ENCODE measurements at places on chromosomes 11 and 22. TPM values are rescaled to one million over a fixed set of nuclear protein-coding genes. Genes with fewer than 3 reads are reported as not detected.

Gene CRYBB3
- total RNA-seq = not detected

Gene TCIRG1
- total RNA-seq = 141 TPM

Gene SORL1
- total RNA-seq = 67.2 TPM

Gene NXPE1
- not detected for total RNA-seq

Gene TUBA8
- 0.25 TPM for total RNA-seq

Gene MUC2
- total RNA-seq = not detected

Gene SAA4
- total RNA-seq = not detected

Gene NPAS4
- not detected for total RNA-seq

Gene KCNJ5
- not detected for total RNA-seq

Gene NCAM1
- total RNA-seq = not detected

Gene TMPRSS5
- 1.1 TPM for total RNA-seq

Gene KRTAP5-2
- not detected for total RNA-seq

- H3K4me1 ChIP-seq = peaks cover 3% of the 10 kb centered on the region
- DNase-seq = no peak
- H3K4me3 ChIP-seq = no peak overlapping the region
- H3K27ac ChIP-seq = no peak overlapping the region
Observed at GRCh38 chr11:33919645-33920044, 27.8 kb upstream of the LMO2 start.

DNA sequence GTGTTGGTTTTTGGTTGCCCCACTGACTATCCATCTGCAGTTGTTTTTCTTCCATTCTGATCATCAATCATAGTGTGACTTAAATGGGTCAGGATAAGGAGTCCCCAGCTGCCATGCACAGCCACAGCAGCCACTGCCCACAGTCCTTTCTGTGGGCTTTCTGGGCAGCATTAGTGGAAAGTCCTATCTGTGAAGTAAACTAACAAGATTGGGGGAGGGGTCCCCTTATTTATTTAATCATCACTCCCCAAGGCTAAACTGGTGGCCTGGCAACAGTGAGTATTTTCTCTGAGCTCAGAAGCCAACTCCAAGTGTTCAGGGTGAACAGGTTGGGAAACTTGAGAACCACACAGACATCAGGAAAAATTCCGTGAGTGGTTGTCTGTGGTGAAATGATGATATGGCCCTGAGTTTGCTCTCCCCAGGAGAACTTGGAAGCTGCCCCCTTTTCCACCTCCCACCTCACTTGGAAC is 145.0 kb downstream of the CCDC34 start:
- no peaks in the 10 kb centered on the region for H3K4me1 ChIP-seq
- no peak overlapping the region for H3K4me3 ChIP-seq
- no peaks in the 10 kb centered on the region for H3K36me3 ChIP-seq
- no peak overlapping the region for H3K27ac ChIP-seq

- H3K27me3 ChIP-seq = no peaks in the 10 kb centered on the region
- no peak overlapping the region for H3K4me3 ChIP-seq
- peaks cover 4% of the 10 kb centered on the region for H3K36me3 ChIP-seq
- H3K27ac ChIP-seq = no peak overlapping the region
- H3K4me1 ChIP-seq = peaks cover 21% of the 10 kb centered on the region
Observed at GRCh38 chr11:12243911-12244550, 133.3 kb upstream of the PARVA start.

GRCh38 chr22:46972256-46972655 is 209.8 kb downstream of the TBC1D22A start:
- no peak overlapping the region for H3K27ac ChIP-seq
- no peak for DNase-seq
- no peak overlapping the region for H3K4me3 ChIP-seq
- peaks cover 16% of the 10 kb centered on the region for H3K4me1 ChIP-seq
- H3K36me3 ChIP-seq = peaks cover 6% of the 10 kb centered on the region
- no peaks in the 10 kb centered on the region for H3K27me3 ChIP-seq

DNA sequence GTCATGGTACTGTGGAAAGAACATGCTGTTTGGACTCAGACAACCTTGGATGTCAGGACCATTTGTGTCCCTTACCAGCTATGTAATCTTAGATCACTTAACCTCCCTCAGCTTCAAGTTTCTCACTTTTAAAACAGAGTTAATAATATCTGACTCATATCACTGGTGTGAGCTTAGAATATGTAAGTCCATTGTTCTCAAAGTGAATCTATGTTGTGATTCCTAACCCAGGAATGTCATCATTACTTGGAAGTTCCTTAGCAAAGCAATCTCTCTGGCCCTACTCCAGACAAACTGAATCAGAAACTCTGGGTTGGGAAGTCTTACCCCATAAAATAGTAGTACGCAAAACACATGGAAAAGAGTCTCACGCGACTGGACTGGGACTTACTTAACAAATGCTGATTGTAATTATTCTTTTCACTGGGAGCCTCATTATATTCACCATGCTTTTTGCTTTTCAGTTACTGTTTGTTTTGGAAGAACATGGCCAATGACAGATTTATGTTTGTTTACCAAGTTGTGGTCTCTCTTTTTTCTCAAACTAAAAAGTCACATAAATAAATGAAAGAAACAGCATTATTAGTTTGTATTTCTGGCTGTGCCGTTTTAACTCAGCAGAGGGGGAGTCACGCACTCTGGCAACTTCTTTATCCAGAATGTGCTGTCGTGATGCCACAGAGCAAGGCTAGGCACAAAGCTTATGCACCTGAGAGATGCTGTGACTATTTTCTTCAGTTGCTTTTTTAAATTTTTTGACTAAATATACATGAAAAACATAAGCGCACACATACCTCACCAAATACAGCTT is 217.7 kb upstream of the CTSC start:
- no peak for DNase-seq
- H3K27ac ChIP-seq = no peak overlapping the region
- no peak overlapping the region for H3K4me3 ChIP-seq
- H3K27me3 ChIP-seq = no peaks in the 10 kb centered on the region

DNA sequence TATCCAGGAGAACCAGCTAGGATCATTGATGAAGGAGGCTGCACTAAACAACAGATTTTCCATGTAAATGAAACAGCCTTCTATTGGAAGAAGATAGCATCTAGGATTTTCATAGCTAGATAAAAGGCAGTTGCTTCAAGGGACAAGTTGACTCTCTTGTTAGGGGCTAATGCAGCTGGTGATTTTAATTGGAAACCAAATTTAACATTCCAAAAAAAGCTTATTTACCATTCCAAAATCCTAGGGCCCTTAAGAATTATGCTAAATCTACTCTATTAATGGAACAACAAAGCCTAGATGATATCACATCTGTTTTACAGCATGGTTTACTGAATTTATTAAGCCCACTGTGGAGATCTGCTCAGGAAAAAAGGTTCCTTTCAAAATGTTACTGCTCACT is 66.5 kb upstream of the GRK2 start:
- peak overlapping the region; percentile 2 for H3K27ac ChIP-seq
- peaks cover 12% of the 10 kb centered on the region for H3K36me3 ChIP-seq
- H3K4me1 ChIP-seq = peaks cover 3% of the 10 kb centered on the region
- no peaks in the 10 kb centered on the region for H3K27me3 ChIP-seq

- no peaks in the 10 kb centered on the region for H3K36me3 ChIP-seq
- H3K27me3 ChIP-seq = no peaks in the 10 kb centered on the region
- no peak for DNase-seq
- no peak overlapping the region for H3K4me3 ChIP-seq
- H3K4me1 ChIP-seq = peaks cover 10% of the 10 kb centered on the region
Observed at GRCh38 chr22:17047656-17048055, 37.1 kb upstream of the IL17RA start.

- H3K36me3 ChIP-seq = no peaks in the 10 kb centered on the region
- DNase-seq = no peak
- no peak overlapping the region for H3K27ac ChIP-seq
- H3K4me3 ChIP-seq = no peak overlapping the region
Observed at GRCh38 chr11:95589893-95590612, 199.5 kb downstream of the FAM76B start.

DNA sequence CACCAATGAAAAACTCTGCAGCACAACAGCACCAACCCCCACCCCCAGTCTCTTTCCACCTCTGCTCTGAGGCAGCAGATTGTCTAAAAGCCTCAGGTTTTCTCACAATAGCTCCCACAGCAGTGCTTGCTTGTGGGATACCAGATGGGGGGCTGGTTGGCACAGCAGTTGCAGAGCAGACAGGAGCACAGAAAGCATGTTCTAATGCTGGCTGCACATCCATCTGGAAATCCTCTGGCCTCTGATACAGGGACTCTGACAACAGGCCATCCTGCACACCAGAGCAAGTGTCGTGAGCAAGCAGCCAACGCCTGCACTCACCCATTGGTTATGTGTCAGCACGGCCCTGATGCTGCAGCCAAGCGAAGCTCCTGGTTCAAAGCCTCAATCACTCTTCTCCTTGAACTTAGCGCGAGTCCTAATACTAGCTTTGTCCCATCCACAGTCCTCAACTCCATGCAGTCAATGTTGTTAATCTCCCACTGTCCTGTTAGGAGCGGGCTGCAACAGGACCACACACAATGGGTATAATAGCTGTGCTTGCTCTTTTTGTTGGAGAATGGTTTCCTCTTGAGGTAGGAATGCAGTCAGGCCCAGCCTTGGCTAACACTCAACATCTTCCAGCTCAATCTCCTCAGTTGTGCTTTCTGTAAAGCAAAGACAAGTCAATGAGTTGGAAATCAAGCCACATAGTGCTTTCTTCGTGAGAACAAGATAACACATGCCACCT is 30.3 kb downstream of the VSTM5 start:
- no peaks in the 10 kb centered on the region for H3K4me1 ChIP-seq
- peaks cover 11% of the 10 kb centered on the region for H3K36me3 ChIP-seq
- H3K27me3 ChIP-seq = no peaks in the 10 kb centered on the region

DNA sequence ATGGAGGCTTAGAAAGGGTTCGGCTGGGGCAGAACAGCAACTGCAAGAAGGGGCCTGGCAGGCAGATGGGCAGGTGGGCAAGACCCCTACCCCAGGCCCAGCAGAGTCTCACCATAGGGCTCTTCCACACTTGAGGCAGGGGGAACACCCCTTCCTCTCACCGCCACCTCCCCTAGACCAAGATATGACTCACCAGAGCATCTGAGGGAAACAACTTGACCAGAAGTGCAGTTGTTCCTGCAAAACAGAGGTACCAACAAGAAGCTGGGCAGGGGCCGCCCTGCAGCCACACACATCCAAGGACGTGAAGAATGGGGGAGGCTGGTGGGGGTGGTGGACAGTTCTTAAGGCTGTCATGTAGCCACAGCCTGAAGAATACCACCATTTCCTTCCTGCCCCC is 10.9 kb downstream of the TMPRSS5 start:
- DNase-seq = no peak
- no peak overlapping the region for H3K27ac ChIP-seq
- peaks cover 3% of the 10 kb centered on the region for H3K36me3 ChIP-seq
- no peaks in the 10 kb centered on the region for H3K27me3 ChIP-seq

- no peak overlapping the region for H3K4me3 ChIP-seq
- H3K27ac ChIP-seq = no peak overlapping the region
- H3K27me3 ChIP-seq = peaks cover 3% of the 10 kb centered on the region
- peaks cover 5% of the 10 kb centered on the region for H3K4me1 ChIP-seq
- peaks cover 14% of the 10 kb centered on the region for H3K36me3 ChIP-seq
Observed at GRCh38 chr11:63999349-64000025, 13.2 kb downstream of the OTUB1 start.

GRCh38 chr11:27100534-27100933 is 59.9 kb downstream of the BBOX1 start:
- no peak for DNase-seq
- H3K27ac ChIP-seq = no peak overlapping the region
- H3K4me3 ChIP-seq = no peak overlapping the region

GRCh38 chr11:13210424-13210823 is 67.2 kb upstream of the BMAL1 start:
- no peaks in the 10 kb centered on the region for H3K27me3 ChIP-seq
- no peak overlapping the region for H3K4me3 ChIP-seq
- H3K4me1 ChIP-seq = peaks cover 39% of the 10 kb centered on the region
- no peaks in the 10 kb centered on the region for H3K36me3 ChIP-seq

DNA sequence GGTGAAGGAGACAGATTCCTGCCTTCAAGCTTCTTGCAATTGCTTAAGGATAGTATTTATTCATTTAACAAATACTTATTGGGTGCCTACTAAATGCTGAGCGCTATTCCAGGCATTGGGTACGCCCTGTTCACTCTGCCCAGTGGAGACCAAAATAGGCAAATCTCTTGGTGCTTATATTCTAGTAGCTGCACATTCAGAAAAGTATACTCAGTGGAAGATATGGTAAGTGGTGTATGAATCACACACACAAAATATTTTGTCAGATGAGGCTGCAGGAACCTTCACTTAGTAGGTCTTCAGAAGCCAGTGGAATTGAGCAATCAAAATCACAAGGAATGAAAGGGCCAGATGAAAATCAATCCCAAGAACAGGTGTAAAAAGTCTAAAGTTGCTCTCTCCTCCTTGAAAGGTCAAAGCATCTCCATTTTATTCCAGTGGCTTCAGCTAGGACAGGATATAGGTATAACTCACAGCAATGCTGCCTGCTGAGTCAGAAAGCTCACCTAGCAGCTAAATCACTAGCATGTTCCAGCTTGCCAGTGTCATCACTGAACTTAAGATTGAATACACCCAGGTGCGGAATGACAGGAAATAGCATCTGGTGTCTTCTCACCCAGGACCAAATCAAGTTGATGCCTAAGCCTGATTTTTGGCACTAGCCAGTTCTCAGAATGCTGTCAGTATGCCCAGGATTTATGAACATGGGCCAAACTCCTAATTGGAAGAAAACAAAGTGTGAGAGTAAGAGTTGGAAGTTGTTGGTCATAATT is 83.9 kb downstream of the AMOTL1 start:
- DNase-seq = no peak
- no peaks in the 10 kb centered on the region for H3K27me3 ChIP-seq
- no peaks in the 10 kb centered on the region for H3K4me1 ChIP-seq
- no peaks in the 10 kb centered on the region for H3K36me3 ChIP-seq

GRCh38 chr11:122275508-122275907 is 159.5 kb upstream of the BLID start:
- H3K27ac ChIP-seq = no peak overlapping the region
- no peaks in the 10 kb centered on the region for H3K4me1 ChIP-seq
- no peak for DNase-seq
- no peaks in the 10 kb centered on the region for H3K36me3 ChIP-seq

DNA sequence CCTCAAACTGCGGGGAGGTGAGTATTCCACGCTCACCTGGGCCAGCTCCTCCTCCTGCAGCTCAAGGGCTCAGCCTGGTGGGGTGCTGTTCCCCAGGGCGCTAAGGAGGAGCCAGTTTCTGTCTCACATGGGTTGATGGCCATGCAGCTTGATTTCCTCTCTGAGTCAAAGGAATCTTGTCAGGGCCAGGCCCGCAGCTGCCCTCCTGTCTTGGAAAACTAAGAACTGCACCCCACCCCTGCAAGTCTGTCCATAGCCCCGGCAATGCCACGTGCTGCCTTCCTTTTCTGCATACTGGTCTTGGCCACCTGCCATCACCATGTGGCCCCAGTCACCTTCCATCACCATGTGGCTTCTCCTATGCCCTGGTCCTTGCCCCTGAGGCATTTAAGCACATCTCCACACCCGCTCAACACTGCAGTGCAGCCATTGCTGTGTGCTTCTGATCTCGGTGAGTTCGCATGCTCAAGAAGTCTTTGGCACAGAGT is 35.2 kb upstream of the CLDN5 start:
- no peaks in the 10 kb centered on the region for H3K4me1 ChIP-seq
- no peaks in the 10 kb centered on the region for H3K36me3 ChIP-seq
- H3K27me3 ChIP-seq = no peaks in the 10 kb centered on the region
- DNase-seq = no peak

All from activated naive CD4-positive, alpha-beta T cell treated with anti-CD3 and anti-CD28 coated beads for 36 hours (primary cell).